ENCODE measurements at places on chromosomes 7 and 10.

- DNase-seq = no peak
These were observed 129.3 kb downstream of the GFRA1 start for GRCh38 chr10:116143673-116144222.

- no peak for DNase-seq
These were observed 420.0 kb downstream of the EXOC4 start for GRCh38 chr7:133672866-133673265.

DNA sequence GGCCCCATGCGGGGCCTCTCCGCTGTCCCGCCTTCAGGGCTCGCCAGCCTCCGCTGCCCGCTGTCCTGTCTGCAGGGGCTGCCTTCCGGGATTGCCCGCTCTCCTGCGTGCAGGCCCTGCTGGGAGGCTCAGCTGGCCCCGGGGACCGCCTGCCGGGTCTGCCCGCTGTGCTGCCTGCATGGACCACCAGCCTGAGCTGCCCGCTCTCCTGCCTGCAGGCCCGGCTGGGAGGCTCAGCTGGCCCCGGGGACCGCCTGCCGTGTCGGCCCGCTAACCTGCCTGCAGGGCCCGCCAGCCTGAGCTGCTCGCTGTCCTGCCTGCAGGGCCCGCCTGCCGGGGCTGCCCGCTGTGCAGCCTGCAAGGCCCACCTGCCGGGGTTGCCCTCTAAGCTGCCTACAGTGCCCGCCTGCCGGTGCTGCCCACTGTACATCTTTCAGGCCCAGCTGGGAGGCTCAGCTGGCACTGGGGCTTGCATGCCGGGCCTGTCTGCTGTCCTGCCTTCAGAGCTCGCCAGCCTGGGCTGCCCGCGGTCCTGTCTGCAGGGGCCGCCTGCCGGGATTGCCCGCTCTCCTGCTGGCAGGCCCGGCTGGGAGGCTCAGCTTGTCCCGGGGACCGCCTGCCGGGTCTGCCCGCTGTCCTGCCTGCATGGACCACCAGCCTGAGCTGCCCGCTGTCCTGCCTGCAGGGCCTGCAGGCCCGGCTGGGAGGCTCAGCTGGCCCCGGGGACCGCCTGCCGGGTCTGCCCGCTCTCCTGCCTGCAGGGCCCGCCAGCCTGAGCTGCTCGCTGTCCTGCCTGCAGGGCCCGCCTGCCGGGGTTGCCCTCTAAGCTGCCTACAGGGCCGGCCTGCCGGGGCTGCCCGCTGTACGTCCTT, 165.1 kb downstream of the GLRX3 start:
- DNase-seq = peak; percentile 62

GRCh38 chr7:38276096-38276877, 2.9 kb upstream of the TARP start:
- DNase-seq = peak; percentile 82

GRCh38 chr7:155629171-155629570, 15.3 kb upstream of the RBM33 start:
- DNase-seq = no peak

GRCh38 chr7:43164757-43165156, 52.3 kb downstream of the HECW1 start:
- DNase-seq = peak; percentile 54

- peak; percentile 64 for DNase-seq
These were observed 34.0 kb downstream of the DLD start for GRCh38 chr7:107924841-107925504.

GRCh38 chr10:15859509-15859905, 800 bp downstream of the MINDY3 start:
- DNase-seq = no peak

- no peak for DNase-seq
These were observed 205.6 kb upstream of the PFKP start for GRCh38 chr10:2861632-2862210.

DNA sequence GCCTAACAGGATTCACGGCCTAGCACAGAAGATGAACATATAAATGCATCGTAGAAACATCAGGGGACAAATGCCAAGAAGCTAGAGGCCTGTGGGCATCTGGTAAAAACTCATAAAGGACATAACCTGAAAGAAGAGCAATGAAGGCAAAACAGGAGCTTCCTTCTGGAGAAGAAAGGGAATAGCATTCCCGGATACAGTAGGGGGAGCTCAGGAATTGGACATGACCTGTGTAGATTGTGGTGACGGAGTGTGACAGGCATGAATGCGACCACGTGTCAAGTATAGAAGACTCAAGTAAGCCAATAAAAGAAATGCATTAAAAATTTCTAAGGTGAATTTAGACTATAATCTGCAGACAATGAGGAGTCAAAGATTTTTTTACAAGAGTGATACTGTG, 270.1 kb downstream of the AGMO start:
- no peak for DNase-seq

GRCh38 chr10:8069627-8070026, 15.1 kb downstream of the GATA3 start:
- no peak for DNase-seq

DNA sequence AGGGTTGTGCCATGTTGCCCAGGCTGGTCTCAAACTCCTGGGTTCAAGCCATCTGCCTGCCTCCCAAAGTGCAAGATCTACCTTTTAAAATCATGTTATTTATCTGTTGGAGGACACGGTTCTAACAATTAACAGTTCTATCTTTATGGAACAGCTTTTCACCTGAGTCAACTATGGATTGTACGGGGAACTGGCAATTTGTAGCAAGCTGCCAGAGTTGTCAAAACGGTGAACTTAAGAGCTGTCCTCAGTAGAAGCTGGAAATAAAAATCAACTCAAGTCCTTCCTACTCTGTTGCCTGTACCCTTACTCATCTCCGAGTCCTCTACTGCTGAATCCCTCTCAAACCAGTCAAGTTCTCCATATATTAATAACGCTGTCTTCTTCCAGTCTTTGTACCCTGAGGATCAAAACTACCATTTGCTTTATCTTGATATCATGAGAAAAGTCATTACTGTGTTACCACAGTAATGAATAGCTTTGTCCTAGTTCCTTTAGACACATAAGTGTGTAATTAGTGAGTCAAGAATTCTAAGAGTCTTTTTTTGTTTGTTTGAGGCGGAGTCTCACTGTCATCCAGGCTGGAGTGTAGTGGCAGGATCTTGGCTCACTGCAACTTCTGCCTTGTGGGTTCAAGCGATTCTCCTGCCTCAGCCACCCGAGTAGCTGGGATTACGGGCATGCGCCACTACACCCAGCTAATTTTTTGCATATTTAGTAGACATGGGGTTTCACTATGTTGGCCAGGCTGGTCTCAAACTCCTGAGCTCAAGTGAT, 28.2 kb downstream of the HBP1 start:
- DNase-seq = no peak

DNA sequence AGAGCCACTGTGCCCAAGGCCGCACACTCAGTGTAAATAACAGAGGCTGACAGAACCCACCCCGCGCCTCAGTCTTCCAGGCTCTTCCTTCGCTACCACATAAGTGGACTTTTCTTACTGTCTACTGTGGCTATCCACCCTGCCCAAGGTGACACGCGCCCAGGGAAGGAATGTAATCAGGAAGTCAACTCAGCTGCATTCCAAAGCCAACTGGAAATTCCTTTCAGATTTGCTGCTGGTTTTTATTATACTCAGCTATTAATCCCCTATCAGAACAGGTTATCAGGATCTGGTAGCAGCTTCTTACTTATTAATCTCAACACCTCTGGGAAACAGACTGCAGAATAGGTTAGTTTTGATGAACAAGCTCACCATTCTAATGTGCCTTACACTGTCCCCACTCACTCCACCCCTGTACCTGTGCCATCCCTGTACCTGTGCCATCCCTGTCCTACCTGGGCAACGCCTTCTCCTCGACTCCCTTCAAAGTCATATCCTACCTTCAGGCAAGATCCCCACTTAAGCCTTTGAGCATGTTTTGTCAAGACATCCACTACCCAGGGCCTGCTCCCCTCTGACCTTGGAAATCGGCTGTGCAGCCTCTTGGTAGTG, 90.7 kb downstream of the NHLRC2 start:
- no peak for DNase-seq

DNA sequence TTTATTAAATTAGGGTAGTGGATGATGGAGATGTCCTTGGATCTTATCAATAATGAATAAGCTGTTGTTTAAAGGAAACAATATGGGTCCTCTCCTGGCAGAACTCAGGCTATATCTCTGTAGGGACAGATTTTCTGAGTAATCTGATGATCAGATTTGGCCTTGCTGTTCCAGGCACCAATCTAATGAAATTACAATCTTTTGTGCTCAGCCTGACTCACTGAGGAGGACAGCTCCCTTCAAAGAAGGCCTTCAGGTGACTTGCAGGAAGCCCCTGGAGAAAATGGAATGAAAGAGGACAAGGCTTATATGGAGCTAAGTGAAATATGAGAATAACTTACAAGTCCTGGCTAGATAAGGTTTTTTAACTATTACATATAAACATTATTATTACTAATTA, 486.4 kb upstream of the SORCS1 start:
- DNase-seq = no peak

GRCh38 chr10:3119796-3120459, 52.6 kb downstream of the PFKP start:
- peak; percentile 24 for DNase-seq

- no peak for DNase-seq
These were observed 150.1 kb upstream of the SHH start for GRCh38 chr7:155962191-155962967.

- DNase-seq = no peak
These were observed 614.2 kb upstream of the COBL start for GRCh38 chr7:51930834-51931233.

GRCh38 chr10:77925410-77925794, 1.2 kb downstream of the DLG5 start:
- DNase-seq = no peak

- DNase-seq = peak; percentile 60
These were observed 16.7 kb downstream of the INPP5A start for GRCh38 chr10:132554053-132554990.

GRCh38 chr10:71068861-71069271, 143.5 kb upstream of the UNC5B start:
- DNase-seq = no peak

DNA sequence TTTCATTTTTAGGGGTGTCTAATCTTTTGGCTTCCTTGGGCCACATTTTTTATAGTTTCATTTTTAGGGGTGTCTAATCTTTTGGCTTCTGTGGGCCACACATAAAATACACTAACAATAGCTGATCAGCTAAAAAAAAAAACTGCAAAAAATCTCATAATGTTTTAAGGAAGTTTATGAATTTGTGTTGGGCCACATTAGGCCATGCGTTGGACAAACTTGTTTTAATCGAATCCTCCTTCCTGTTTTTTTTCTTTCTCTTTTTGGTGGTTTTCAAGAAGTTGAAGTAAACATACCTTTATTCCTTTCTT, 37.4 kb downstream of the ZNRF2 start:
- no peak for DNase-seq

DNA sequence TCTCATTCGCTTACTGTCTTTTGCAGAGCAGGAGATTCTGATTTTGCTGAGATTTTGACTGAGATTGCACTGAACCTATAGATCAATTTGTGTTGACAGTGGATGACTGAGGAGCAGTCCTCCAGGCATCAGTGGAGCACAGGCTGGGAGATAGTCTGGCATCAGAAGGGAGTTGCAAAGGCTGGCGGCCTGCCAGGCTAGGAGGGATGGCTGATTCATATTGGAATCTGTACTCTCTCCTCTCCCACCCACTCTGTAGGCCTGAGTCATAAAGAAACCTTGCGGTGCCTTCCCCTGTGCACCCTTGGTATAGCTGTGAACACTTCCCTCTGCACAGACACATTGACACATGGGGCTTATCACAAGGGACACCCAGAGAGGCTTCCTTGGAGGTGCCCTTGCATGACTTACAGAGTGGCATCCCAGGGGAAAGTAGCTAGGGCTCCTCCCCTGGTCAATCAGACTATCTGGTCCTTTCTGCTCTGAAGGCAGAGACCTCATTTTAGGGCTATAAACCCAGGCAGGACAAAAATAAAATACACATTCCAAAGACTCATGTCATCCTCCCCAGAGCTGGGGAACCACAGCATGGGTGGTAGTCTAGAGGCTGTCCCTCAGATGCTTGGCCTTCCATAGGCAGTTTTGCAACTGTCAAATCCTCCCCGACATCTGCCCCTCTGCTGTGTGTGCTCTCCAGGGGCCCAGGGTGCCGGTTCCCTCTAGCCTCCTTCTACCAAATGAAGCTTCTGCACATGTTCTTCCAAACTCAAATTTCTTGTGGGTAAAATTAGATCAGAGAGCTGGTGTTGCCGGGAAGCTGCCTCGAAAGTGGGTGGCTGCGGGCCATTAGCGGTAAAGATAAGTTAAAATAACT, 37.4 kb upstream of the EEPD1 start:
- DNase-seq = peak; percentile 10

- DNase-seq = no peak
These were observed 205.3 kb upstream of the MKLN1 start for GRCh38 chr7:131122394-131122793.

- no peak for DNase-seq
These were observed 21.8 kb upstream of the ZMIZ1 start for GRCh38 chr10:79046741-79047583.

DNA sequence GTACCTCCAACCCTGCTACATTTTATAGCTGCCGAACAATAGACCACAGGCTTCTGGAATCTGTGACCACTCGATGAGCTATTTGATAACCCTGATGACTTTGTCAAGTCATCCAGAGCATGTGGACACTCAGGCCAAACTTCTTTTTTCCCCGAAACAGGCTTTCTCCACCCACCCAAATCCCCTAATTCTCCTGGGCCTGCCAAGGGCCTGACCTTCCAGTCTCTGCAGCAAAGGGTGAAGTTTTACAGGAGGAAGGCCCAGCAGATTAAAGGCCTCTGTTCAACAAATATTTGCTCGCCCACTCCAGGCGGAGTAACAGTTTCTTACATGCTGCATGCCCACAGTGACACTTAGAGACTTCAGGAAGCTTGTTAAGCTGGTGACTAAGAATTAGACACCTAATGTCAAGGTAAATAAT, 2.0 kb downstream of the JCAD start:
- no peak for DNase-seq

GRCh38 chr7:142459551-142459963, 201.7 kb upstream of the PRSS58 start:
- DNase-seq = peak; percentile 83

All from common myeloid progenitor, CD34-positive (primary cell).